ENCODE measurements at places on chromosomes 16 and 17.

- DNase-seq = peak; percentile 36
These were observed 23.0 kb downstream of the METTL22 start for GRCh38 chr16:8644211-8645140.

DNA sequence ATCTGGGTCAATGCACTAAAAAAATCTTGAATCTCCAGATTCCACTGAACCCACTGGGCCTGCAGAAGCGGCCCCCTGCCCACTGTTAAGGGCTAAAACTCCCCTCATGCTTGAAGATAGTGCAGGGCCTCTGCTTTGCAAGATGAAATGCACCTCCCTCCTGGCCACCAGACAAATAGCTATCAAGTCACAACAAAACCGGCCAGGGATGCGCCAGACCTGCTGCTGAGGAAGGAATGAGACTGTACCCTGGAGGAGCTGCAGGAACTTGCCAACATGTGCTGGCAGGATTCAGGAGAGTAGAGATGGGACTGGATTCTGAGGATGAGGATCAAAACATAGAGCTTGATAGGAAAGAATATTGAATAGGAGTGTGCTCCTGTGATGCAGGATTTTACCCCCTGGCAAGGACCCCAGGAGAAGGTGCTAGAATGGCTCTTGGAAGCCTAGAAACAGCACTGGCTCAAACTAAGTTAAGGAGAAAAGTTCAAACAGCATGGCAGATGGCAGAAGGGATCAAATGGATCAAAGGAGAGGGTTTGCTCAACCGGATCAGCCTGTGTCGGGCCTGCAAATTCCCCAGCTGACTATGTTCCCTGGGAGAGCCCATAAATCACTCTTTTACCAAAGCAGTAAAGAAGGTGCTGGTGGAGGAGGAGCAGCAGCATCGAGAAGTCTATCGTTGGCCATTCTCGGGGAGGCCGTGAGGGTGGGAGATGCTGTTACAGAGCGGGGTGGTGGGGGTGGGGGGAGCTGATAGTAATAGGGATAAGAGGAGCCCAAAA, 27.2 kb upstream of the XYLT2 start:
- no peak for DNase-seq

- DNase-seq = peak; percentile 72
These were observed 1.4 kb downstream of the CENPX start for GRCh38 chr17:82021107-82021899.

DNA sequence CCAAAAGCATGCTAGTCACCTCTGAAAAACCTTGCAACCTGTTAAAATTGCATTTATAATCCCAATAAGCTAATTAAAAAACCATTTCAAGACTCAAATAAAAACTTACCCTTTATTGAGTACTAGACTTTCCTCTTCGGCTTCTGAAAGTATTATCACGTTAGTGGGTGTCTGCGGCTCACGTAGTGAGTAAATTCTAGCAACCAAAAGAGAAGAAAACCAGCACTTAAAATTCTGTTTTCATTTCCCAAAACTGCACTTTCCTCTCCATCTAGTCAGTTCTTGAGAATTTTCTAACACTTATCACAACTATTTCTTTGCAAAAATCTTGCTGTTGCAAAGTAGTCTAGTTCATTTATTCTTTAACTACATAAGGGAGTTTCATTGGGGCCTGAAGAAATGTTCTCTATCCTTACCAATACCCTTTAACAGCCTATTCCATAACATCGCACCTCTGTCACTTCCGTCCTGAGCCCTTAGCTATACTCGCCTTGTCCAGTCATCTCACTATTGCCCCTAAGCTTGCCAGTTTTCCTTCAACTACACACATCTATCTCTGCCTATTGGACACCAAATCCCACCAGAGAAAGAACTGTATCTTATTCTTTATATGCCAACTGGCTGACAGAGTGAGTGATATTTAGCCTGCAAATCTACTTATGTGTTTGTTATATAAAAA, 8.7 kb downstream of the NUP88 start:
- DNase-seq = no peak

DNA sequence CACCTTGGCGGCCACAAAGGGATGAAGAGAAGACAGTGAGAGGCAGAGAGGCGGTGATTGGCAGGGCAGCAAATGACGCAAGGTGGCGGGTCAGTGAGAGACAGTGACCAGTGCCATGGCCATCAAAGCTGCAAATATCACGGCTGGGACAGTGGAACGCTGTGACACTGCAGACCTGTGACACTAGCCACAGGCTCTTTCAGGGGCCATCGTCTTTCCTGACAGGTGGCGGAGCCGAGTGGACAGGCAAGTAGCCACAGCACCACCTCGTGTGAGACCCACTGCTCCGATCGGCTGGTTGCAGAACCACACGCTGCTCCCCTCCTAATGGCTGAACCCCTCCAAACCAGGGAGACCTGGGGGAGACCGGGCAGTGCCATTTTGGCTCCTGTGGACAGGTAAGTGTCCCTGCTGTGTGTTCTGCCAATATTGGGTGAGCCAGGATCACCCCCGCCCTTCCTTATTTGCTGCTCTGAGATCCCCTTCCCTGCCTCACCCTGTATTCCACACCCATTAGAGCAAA, 7.9 kb upstream of the ZNF778 start:
- DNase-seq = no peak

GRCh38 chr16:81997738-81998137, 13.5 kb downstream of the SDR42E1 start:
- no peak for DNase-seq

- DNase-seq = no peak
These were observed 970 bp upstream of the TRAF7 start for GRCh38 chr16:2154533-2155090.

DNA sequence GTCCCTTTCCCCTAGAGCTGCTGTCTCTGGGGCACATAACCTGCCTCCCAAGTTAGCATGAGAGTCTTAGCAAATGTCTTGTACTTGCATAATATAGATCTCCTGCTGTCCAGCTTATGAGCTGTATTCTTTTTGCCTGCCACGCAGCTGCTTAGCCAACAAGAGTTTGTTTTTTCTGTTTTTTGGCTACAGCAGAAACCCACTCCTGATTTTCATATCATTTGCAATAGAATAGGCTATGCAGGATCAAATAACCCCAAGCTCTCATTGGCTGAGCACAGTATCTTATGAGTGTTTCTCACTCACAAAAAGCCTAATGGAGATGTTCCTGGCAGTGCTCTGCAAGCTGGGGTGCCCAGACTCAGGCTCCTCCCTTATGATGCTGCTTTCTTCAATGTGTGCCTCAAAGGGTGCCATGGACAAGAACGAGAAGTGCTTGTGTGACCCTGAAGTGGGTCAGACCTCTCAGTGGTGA, 23.1 kb downstream of the B9D1 start:
- no peak for DNase-seq

DNA sequence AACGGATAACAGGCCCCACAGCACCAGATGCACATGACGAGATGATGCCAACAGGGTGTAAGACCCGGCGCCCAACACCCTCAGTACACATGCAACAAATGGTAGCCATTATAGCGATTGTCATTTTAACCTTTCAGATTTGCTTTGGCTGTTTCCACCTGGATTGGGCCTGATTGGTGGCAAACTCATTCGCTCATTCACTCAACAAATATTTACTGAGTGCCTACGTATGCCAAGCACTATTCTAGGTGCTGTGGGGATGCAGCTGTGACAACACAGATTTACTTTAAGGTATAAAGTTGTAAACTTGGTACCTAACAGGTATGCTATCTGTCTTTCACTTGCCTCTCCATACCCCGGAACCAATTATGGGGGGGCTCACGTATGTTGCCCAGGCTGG, 66.8 kb downstream of the SRCIN1 start:
- no peak for DNase-seq

- no peak for DNase-seq
These were observed 63.9 kb downstream of the MYO1D start for GRCh38 chr17:32813021-32813420.

DNA sequence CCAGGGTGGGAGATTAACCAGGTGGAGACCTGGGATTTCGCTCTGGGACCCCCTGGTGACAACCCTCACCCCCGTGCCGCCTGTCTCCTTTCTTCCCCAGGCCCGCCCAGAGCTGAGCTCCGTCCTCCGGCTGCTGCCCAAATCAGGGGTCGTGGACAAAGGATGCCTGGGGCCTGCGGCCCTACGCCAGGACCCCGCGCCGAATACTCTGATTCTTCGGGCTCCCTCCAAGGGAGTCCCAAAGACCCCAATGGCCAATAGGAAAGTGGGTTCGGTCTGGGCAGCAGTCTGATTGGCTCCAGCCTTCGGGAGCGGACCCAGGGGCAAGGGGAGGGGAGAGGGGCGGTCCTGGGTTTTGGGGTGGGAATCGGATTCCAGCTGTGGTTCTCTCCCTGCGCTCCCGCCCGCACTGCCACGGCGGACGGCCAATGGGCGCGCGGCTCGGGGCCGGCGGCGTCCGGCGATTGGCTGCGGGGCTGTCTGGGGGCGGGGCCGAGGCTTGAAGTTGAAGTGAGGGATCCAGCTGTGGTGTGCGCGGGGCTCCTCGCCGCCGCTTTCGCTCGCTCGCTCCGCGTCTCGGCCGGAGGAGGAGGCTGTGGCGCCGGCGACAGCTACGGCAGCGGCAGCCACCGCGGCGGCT, at the start of gene CACNA1G:
TSS of gene CACNA1G (plus strand) at position 531 of the 640 bp plus-strand sequence. CDS start 745 bp downstream, outside the sequence.
- DNase-seq = peak; percentile 60

- DNase-seq = no peak
These were observed 14.8 kb downstream of the KIF18B start for GRCh38 chr17:44932787-44933097.

All from AML-193 (cell line).